Kidney tubule cell (primary cell): ENCODE measurements at places on chromosomes 3 and 15.
A peak's percentile ranks its signal among the peaks of the same experiment; 100 is the strongest.

GRCh38 chr3:187291512-187292132 is at the start of gene MASP1:
Gene MASP1, minus strand, starts transcription at chr3:187291737. Its CDS starts 105 bp downstream, at chr3:187291632.
- DNase-seq: peak; percentile 13

- no peak for DNase-seq
These were observed 28.6 kb upstream of the SH3BP5 start for GRCh38 chr3:15360788-15361493.

GRCh38 chr3:122660297-122660974 is 20.2 kb upstream of the PARP14 start:
- DNase-seq: no peak

DNA sequence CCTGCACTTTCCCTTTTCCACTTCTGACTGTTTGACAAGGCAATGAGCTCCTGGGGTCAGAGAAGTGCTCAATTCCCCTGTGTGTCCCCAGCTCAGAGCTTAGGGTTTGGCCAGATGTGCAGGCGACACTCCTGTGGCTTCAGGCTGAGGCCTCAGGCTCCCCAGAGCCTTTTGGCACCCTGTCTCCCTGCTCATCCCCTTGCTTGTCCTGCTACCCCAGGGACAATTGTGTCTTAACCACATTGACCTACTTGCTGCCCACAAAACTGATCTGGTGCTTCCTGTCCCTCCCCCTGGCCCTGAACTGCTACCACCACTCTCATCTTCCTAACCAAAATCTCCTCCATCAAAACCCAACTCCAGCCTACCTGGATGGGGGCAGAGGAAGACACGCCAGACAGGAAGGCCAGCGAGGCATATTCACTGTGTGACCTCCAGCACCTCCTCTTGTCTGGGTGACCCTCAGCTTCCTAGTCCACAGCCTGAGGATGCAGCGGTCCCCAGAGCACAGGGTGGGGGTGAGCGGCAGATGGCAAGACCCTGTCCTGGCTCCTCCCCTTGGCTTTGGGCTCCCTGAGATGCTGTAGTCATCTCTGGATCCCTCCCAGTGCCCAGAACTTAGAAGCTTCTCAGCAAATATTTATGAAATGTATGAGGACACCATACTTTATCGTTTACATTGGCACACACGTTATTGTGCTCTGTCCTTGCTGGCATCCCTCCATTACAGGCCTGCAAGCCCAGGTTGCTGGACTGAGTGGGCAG is 98.9 kb upstream of the SLC6A6 start:
- no peak for DNase-seq

GRCh38 chr3:126923895-126924294 is 59.0 kb upstream of the PLXNA1 start:
- DNase-seq: no peak

GRCh38 chr3:101262393-101263240 is 57.8 kb downstream of the IMPG2 start:
- DNase-seq: no peak

- DNase-seq: peak; percentile 44
These were observed 31.4 kb downstream of the NPTN start for GRCh38 chr15:73601451-73602445.

- no peak for DNase-seq
These were observed 1354.1 kb upstream of the EPHA6 start for GRCh38 chr3:95460274-95460673.

DNA sequence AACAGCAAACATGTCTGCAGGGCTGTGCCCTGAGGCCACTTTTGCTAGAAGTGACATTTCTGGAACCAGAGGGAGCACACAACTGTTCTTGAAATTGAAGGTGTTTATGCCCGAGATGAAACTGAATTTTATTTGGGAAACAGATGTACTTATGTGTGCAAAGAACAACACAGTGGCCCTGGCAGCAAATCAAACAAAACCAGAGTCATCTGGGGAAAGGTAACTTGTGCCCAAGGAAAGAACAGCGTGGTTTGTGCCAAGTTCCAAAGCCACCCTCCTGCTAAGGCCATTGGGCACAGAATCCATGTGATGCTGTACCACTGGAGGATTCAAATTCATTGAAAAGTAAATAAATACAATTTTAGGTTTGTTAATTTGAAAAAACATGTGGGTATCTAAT is 31.2 kb upstream of the RARRES1 start:
- DNase-seq: no peak

DNA sequence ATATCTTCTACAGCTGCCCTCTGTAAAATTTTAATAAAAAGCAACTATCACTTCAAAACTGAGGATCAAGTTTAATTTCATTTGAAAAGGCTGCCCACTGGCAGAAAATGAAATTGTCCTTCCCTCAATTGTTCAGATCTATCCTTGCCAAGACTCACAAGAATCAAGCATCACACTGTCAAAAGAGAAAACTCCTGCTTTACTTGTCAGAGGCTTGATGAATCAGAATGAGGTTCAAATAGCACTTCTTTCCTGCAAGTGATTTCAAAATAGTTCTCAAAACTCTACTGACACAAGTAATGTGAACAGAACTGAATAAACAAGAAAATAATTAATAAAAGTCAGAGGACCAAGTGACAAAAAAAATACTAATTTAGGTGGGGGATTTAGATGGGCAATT is 70.6 kb downstream of the GOLIM4 start:
- no peak for DNase-seq

- DNase-seq: no peak
These were observed 143.0 kb downstream of the EPHB1 start for GRCh38 chr3:134938029-134938525.

DNA sequence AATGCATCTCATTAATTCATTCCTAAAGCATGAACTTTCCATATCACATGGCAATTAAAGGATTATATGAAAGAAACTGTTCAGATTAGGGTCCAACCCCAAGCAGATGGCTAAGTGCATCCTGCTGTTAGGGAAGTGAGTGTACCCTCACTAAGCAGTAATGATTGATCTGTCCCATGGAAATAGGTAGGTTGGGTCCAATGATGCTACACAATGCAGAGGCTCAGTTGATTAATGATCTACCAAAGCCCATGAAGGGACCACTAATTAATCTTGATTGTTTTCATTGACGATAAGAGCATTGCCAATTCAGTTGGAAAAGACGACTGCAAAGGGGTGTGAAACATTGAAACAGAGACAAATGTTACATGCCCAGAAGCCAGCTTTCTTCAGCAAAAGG is 194.5 kb upstream of the LRTM1 start:
- no peak for DNase-seq
